Skin of body (tissue), 3 donors: ENCODE measurements at places on chromosomes 7 and 10.

GRCh38 chr7:111168182-111168581, 77.3 kb downstream of the LRRN3 start:
- DNase-seq = peak; percentile 64

- DNase-seq = no peak
These were observed 74.8 kb upstream of the SP8 start for GRCh38 chr7:20861468-20861867.

GRCh38 chr10:112801004-112801403, 149.0 kb upstream of the TCF7L2 start:
- DNase-seq = no peak

GRCh38 chr10:75911426-75911825, 480.0 kb downstream of the LRMDA start:
- no peak for DNase-seq

GRCh38 chr10:99008054-99008453, 227.6 kb downstream of the HPSE2 start:
- DNase-seq = peak; percentile 3

- DNase-seq = no peak
These were observed 7.2 kb downstream of the WAC start for GRCh38 chr10:28540145-28540544.
